RWPE1 (cell line): ENCODE measurements at places on chromosomes 11 and 22.

- no peak for DNase-seq
Observed at GRCh38 chr11:16082095-16083055, 274.0 kb downstream of the SOX6 start.

DNA sequence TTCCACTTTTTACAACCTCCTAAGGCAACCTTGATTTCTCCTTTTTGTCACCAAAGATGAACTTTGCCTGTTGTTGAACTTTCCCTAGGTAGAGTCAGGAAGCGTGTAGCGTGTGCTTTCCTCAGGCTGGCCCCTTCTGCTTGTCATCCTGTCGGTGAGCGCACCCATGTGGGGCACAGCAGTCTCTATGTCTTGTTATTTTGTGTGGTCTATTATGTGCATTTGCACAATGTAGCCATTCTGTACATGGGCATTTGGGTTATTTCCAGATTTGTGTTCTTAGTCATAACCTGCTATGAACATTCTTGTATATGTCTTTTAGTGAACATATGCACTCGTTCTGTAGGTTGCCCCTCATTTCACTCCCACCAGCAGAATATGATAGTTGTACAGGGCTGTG is 34.9 kb downstream of the CABIN1 start:
- DNase-seq, result no peak

DNA sequence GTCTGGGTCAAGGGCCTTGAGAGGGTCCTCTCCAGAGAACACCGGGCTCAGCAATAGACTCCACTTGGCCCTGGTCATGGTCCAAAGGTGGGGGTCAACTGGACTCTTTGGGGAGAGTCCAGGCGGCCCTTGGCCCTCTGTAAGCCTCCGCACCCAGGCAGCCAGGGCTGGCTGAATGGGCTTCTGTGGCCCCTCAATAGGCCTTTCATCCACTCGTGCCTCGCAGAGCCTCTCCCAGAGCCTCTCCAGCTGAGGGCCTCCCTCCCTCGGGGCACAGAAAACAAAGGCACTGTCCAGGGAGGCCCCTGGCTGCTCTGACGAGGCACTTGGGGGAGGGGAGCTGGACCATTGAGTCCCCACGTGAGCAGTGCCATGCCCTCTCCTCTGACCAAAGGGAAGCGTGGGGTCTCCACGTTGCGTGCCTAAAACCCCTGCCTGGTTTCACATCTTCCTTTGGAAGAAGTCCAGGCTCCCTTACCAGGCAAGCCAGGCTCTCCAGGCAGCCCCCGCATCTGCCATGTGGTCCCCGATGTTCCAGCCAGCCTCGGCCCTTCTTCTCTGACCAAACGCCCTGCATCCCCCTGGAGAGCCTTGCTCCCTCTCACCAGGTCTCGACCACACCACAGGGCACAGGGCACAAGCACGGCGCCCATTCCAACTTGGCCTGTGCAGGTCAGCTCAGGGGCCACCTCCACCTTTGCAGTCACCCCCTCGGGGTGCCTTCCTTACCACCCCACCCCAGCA is 15.5 kb downstream of the KIAA0930 start:
- DNase-seq, result no peak

DNA sequence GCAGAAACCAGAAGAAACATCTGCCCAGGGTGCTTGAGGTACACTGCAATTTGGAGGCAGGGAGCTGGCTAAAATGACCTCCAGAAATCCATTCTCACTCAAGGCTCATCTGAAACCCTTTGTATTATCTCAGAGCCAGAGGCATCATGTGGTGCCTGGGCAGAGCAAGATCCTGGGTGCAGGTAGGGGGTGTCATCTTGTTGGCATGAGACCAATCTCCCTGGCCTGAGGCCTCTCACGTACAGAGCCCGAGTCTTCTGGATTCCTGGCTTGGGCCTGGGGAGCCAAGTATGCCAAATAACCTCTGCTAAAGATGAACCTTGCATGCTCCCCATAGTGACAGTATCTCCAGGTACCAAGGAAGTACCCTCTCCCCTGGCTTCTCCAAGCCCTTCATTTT is 2.4 kb downstream of the LMO1 start:
- DNase-seq, result no peak

DNA sequence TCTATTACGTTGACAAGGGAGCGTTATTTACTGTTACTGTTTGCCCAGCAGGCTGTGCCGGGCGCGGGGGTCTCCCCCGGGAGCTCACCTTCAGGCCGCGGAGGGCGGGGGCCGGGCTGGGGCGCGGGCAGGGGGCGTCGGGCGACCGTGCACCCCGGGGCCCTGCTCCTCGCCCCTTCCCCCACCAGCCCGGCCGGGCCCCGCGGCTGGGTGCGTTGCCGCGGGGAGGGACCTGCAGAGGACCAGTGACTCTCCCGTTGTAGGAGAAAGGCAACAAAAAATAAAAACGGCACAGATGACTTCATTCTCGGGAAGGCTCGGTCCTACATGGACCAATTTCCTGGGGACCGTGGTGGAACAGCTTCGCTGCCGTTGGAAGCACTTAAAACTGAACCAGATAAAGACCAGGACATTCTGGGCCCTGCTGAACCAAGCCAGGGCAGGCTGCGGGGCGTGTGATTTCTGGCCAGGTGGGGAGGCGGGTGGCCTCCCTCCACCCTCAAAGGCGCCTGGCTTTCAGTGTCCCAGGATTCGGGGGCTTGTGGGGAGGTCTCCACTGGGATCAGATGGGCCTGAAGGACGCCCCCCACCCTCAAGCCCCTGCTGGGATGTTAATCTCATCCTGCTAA is 57.4 kb downstream of the IGLL1 start:
- no peak for DNase-seq

DNA sequence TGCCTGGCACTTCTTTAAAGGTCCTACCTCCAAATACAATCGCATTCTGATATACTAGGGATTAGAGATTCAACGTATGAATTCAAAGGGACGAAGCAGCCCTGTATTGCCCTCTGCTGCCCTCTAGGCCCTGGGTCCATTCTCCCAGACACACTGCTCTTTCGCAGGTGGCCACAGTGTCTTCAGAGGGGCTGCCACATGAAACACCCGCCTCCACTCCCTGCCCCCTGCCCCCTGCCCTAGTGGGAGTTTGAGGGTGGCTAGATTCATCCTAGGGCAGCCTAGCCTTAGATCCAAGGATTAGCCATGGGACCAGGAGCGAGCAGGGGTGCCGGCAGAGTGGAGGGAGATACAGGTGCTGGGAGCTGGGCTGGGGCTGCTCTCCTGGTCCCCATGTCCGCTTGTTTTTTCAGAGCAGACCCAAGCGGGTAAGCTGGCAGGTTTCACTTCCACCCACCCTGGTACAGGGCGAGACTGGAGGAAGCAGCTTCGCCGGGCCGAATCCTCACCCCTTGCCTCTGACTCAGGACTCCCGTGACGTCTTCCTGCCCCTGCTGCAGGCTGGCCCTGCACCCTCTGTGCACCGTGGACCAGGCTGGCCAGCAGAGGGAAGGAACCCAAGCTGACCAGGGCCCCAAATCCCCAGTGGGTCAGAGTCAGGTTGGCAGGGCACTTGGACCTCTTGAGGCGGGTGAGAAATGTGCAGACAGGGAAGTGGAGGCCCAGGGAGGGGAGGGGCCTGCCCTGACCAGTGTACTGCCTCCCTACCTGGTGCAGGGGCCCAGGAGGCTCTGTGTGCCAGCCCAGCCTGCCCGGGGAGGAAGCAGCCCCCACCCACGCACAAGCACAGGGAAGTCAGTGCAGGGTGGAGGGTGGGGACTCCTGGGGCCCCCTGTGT is 28.4 kb upstream of the HMOX1 start:
- DNase-seq, result no peak

DNA sequence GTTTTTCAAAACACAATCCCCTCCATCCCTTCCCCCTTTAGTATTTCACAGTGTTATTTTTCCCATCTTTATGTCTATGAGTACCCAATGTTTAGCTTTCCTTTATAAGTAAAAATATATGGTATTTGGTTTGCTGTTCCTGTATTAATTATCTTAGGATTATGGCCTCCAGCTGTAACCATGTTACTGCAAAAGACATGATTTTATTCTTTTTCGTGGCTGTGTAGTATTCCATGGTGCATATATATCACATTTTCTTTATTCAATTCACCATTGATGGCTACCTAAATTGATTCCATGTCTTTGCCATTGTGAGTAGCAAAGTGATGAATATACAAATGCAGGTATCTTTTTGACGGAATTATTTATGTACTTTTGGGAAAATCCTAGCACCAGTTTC is 346.4 kb upstream of the CNTN5 start:
- no peak for DNase-seq
